Kidney capillary endothelial cell (primary cell): ENCODE measurements at places on chromosomes 7 and 10.

GRCh38 chr7:13466874-13467547 is 522.5 kb downstream of the ETV1 start:
- no peak for DNase-seq

DNA sequence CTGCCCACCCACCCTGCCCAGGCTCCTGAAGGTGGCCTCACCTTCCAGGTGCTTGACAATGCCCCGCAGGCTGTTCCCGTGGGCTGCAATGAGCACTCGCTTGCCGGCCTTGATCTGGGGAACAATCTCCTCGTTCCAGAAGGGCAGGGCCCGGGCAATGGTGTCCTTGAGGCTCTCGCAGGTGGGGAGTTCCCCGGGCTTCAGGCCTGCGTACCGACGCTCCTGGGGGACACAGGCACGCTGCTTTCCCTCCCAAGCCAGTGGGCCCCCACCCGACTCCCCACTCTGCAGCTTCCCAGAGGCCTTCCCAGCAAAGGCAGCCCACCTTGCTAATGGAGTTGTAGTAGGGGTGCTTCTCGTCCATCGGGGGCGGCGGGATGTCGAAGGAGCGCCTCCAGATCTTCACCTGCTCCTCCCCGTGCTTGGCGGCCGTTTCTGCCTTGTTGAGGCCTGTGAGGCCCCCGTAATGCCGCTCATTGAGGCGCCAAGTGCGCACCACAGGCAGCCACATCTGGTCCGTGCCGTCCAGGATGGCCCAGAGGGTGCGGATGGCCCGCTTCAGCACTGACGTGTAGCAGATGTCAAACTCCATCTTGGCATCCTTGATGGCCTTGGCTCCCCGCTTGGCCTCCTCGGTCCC is 456 bp downstream of the PGAM2 start:
- no peak for DNase-seq

DNA sequence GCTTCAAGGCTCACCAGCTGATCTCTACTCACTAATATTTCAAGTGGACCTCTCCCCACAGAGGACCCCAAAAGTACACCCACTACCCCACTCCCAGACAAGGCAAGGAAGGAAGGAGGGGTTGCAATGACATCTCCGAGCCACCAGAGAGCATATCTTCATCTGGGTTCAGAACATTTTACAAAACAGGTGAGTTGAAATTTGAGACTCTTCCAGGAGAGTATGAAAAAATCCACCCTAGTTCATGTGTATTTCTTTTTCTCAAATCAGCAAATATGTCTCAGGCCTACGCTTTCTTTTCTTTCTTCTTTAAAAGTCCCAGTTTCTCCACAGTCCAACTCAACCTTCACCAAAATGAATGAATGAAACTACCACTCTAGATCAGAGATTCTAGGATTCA is 61.9 kb downstream of the SGMS1 start:
- no peak for DNase-seq

GRCh38 chr10:17910125-17910789 is 41.5 kb upstream of the SLC39A12 start:
- DNase-seq = peak; percentile 19

DNA sequence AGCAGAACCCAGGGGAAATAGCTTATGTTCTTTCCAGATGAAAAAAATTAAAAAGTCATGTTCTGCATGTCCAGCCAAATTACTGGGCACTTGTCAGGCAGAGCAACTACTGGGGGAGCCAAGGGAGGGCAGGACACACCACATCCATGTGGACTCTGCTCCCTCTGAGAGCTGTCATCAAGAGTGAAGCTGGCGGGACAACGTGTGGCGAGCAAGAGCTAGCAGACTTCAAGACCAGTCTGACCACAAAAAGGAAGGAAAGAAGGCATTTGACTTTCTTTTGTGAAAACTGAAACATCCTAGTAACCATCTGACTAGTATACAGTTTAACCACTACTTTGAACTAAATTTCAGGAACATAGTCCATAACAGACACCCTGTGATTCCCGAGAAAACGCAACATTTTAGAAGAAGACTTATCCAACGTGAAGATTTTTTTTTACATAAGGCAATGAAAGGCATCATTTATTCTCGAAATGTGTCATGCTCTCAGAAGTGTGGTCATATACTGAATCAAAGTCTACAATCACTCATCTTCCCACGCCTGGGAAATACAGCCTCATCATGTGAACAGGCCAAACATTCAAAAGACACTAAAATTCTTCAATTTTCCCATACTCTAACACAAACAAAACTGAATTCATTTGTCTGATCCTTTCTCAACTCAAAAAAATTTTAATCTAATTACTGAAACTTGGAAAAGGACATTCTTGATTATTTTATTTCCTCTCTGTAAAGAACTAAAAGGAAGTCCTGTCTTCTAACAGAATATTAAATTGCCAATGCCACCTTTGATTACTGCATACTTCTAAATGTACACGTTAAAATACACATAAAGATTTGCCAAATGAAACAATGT is 15.5 kb downstream of the CYTH3 start:
- DNase-seq = no peak

- no peak for DNase-seq
These were observed 142.7 kb downstream of the ICA1 start for GRCh38 chr7:8119262-8119661.

DNA sequence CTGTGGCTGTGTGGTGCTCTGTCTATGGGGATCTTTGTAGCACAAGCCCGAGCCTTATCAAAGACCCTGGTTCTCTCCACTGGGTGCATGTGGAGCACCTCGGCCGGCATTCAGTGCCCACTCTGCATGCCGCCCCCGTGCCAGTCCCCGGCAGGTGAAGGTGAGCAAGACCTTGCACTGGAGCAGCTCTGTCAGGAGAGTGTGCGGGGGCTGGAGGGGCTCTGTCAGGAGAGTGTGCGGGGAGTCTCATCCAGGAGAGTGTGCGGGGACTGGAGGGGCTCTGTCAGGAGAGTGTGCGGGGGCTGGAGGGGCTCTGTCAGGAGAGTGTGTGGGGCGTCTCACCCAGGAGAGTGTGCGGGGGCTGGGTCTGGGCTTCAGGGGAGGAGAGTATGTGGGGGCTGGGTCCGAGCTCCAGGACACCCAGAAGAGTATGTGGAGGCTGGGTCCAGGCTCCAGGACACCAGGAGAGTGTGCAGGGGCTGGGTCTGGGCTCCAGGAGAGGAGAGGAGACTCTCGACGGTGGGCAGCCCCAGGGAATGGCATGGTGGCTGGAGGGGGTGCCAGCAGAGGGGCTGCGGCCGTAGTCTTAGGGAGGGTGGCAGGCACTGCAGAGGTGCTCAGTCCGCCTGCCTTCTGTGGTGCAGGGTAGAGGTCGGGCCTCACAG is 40.8 kb downstream of the INPP5A start:
- DNase-seq = no peak

DNA sequence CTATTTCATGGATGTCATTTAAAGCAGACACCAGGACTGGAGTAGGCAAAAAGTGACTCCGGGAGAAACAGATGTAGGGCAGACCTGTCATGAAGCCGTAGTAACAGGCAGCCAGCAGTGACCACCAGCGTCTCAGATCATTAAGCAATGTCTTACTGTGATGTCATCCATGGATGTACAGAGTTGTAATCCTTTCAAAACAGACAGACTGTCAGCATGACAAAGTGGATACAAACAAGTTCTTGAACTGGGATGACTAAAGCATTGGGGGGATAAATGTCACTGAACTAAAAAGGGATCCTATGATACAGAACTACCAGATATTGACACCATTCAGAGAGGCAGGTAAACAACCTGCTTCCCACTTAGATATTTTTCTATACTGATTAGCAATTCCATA is 675.5 kb downstream of the PARD3 start:
- DNase-seq = no peak
